ENCODE measurements at places on chromosomes 1 and 21. TPM values are rescaled to one million over a fixed set of nuclear protein-coding genes. Genes with fewer than 3 reads are reported as not detected.

Gene C1orf116
- 0.27 TPM for total RNA-seq

Gene EPHA2
- 11.6 TPM for total RNA-seq

Gene TEDDM1
- total RNA-seq, result not detected

Gene GBP6
- not detected for total RNA-seq

Gene RC3H1
- 15.7 TPM for total RNA-seq

Gene CADM3
- 0.17 TPM for total RNA-seq

Gene GBP4
- 4.5 TPM for total RNA-seq

Gene FBXO44
- total RNA-seq, result 12.6 TPM

Gene S100A16
- 55.9 TPM for total RNA-seq

Gene CHRNB2
- total RNA-seq, result not detected

Gene NPHS2
- total RNA-seq, result not detected

Gene CLCA2
- not detected for total RNA-seq

Gene FAM89A
- total RNA-seq, result 4.1 TPM

Gene IFNLR1
- total RNA-seq, result 5.5 TPM

Gene LEPR
- 56.5 TPM for total RNA-seq

Gene AMPD1
- total RNA-seq, result 0.13 TPM

Gene TTC22
- total RNA-seq, result 2.7 TPM

Gene NBPF20
- 10.0 TPM for total RNA-seq

Gene RNF2
- total RNA-seq, result 9.1 TPM

Gene AMY1C
- total RNA-seq, result not detected

Gene RNPC3
- 11.8 TPM for total RNA-seq

Gene FCRL1
- not detected for total RNA-seq

Gene UBL4B
- not detected for total RNA-seq

Gene SPRR1A
- total RNA-seq, result not detected

Gene COL24A1
- total RNA-seq, result 0.07 TPM

Gene TRIM45
- 0.46 TPM for total RNA-seq

Gene CCDC30
- 1.2 TPM for total RNA-seq

Gene SERPINC1
- 2,632 TPM for total RNA-seq

Gene PPIH
- total RNA-seq, result 8.1 TPM

Gene PALMD
- total RNA-seq, result 21.1 TPM

Gene MPZL1
- total RNA-seq, result 31.0 TPM

Gene COL9A2
- total RNA-seq, result 0.22 TPM

Gene HFM1
- total RNA-seq, result not detected

Gene VSIG8
- total RNA-seq, result not detected

Gene S100A11
- 29.6 TPM for total RNA-seq

Gene RIMS3
- total RNA-seq, result 0.37 TPM

Gene CYP4A22
- 35.9 TPM for total RNA-seq

Gene CSRP1
- total RNA-seq, result 139 TPM

Gene KIF21B
- 0.88 TPM for total RNA-seq

Gene HSF2BP
- 0.43 TPM for total RNA-seq

Gene UQCRHL
- total RNA-seq, result 1.1 TPM

Gene ACTL8
- not detected for total RNA-seq

Gene KRTAP19-1
- not detected for total RNA-seq

Gene C1orf141
- total RNA-seq, result not detected

Gene CFAP45
- not detected for total RNA-seq

Gene MYCL
- 20.5 TPM for total RNA-seq

Gene MFAP2
- total RNA-seq, result 1.2 TPM

Gene CELA2A
- total RNA-seq, result not detected

Gene WLS
- total RNA-seq, result 29.9 TPM

Gene KRTAP19-4
- total RNA-seq, result not detected

Gene RUNX1
- 4.3 TPM for total RNA-seq

Gene TEKT2
- not detected for total RNA-seq

Gene S100A2
- total RNA-seq, result not detected

Gene TRNP1
- 24.1 TPM for total RNA-seq

Gene VWA5B1
- total RNA-seq, result not detected

Gene TTC24
- not detected for total RNA-seq

Gene CLK2
- total RNA-seq, result 29.2 TPM

Gene FMO2
- total RNA-seq, result 1.4 TPM

Gene RIPPLY3
- 0.18 TPM for total RNA-seq
